Fibroblast of mammary gland (primary cell): ENCODE measurements at places on chromosomes 6 and 20.

GRCh38 chr20:17710379-17711266, 10.9 kb downstream of the BANF2 start:
- DNase-seq: peak; percentile 28

DNA sequence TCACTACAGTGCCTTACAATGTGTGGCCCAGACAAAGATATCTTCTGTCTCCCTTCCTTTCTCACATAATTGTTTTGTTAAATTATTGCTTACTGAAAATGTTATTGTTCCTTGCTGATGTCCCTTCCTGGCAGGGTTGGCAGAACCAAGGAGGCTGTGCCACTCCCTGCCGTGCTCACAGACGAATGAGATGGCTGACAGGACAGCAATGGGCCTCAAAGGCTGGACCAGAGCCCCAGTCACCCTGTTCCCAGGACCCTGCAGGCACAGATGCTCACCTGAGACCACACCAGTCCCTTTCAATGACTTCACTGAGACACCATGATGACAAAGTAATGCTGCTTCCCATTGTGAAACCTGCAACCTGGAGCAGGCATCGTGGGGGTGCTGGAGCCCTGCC, 375.1 kb downstream of the HACE1 start:
- DNase-seq: no peak

GRCh38 chr20:14507711-14508110, 170.3 kb upstream of the FLRT3 start:
- DNase-seq: no peak

- DNase-seq: no peak
Measured at GRCh38 chr20:22446613-22447446, 137.5 kb downstream of the FOXA2 start.

DNA sequence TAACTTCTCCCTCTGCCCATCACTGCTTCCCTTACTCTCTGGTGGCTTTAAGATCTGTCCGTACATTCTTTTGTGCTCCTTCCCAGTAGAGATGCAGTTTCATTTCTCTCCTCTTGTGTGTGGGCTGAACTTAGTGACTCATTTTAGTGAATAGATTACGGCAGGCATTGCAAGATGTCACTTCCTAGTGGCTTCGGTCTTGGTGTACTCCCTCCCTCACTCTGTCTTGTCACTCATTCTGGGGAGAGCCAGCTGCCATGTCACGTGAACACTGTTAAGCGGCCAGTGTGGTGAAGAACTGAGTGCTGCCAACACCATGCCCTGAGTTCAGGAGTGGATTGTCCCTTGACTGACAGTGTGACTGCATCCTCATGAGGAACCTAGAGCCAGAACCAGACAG, 115.9 kb downstream of the OTOR start:
- DNase-seq: no peak

- DNase-seq: no peak
Measured at GRCh38 chr20:11778206-11778570, 139.5 kb upstream of the BTBD3 start.

- DNase-seq: peak; percentile 72
Measured at GRCh38 chr20:8389381-8390036, 257.4 kb downstream of the PLCB1 start.

- DNase-seq: no peak
Measured at GRCh38 chr6:90586546-90586835, 381 bp downstream of the MAP3K7 start.

- DNase-seq: no peak
Measured at GRCh38 chr20:3084283-3084985, at the start of gene AVP. Gene AVP, minus strand, starts transcription at chr20:3084724. Its CDS starts 50 bp downstream, at chr20:3084674.

GRCh38 chr6:36023996-36024795, at the start of gene SLC26A8:
Gene SLC26A8, minus strand, starts transcription at chr6:36024641. Its CDS starts 4,934 bp downstream, at chr6:36019707.
- no peak for DNase-seq

DNA sequence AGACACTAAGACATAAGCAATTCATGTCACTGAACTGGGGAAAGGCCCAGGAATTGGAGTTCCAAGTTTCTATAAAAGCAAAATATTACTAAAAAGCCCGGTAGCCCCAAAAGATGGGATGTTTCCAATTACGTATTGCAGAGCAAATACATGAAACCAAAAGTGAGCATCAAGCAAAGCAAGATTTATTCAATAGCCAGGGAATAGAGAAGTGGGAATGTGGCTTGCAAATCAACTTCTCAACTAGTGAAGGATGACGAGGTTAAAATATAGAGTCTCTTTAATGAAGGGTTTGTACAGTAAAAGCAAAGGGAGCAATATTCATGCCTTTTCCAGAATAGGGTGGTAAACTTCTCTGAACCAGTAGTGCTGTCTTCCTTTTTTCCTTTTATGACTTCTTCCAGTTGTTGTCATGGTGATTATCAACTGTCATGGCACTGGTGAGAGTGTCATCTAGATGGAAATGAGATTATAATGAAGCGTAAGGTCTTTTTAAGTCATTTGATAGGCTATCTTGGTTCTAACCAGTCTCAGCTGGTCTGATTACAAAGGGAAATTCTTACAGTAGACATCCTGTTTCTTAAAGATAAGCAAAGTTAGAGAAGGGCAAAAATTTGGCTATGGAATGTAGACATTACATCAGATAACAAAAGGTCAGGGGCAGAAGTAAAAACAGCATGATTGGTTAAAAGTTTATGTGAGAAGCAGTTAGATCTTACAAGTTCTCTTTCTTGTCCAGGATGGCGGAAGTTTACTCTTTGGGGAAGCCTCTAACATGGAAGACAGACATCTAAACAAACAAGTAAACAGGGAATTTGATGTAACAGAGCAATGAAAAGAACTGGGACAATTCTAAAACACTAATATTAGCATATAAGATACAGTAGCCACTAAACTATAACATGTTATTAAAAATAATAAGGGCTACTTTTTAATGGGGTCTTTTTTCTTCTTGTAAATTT, 96.9 kb downstream of the TBX18 start:
- DNase-seq: no peak

DNA sequence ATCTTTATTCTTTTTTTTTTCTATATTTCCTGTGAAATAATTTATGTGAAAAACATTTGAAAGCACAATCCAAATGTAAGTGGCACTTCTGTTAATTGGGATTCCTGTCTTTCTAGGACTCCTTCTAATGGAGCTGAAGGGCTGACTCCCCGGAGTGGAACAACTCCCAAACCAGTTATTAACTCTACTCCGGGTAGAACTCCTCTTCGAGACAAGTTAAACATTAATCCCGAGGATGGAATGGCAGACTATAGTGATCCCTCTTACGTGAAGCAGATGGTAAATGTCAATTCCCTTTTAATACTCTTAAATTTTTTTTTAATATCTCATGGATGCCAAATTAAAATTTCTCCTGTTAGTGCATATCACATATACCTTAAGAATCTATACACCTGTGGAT, 35.0 kb downstream of the CDC5L start:
- no peak for DNase-seq

DNA sequence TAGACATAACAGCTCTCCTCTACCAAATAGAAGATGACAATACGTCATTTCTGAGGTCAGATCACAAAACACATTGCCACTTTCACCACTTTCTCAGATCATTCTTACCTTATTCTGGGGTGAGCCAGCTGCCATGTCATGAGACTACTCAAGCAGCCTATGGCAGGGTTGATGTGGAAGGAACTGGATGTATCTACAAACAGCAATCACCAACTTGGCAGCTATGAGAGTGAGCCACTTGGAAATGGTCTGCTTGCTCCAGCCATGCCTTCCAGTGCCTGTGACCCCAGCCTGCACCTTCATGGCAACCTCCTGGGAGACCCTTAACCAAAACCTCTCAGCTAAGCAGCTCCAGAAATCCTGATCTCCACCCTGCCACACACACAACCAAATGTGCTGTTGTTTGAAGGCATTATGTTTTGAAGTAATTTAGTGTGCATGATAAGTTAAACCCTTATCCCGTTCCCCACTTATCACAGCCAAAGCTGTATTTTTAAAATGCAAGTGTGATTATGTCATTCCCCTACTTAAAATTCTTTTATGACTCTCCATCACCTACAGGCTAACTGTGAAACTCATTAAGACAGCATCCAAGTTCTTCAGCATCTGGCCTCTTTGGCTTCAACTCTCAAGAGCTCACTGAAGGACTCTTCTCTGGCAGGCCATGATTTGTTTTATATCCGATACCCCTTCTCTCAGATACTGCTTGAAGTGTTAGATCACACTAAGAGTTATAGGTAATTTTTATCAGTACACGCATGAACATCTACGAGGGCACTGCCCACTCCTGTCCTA, 150.6 kb downstream of the LY86 start:
- DNase-seq: no peak

- no peak for DNase-seq
Measured at GRCh38 chr20:48287552-48288170, 502.4 kb upstream of the SULF2 start.

DNA sequence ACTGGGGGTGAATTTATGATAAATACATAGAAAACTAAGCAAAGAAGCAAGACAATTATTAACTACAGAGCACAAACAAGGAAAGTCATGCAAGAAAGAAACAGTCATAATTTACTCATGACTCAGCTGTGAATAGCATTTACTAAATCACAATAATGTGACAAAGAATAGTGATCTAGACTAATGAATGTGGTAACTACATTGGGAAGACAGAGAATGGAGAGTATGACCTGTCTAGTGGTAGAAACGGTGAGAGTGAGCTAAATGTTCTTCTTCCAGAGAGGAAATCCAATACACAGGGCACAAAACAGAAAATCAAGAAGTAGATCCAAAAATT, 153.5 kb upstream of the DST start:
- peak; percentile 62 for DNase-seq

DNA sequence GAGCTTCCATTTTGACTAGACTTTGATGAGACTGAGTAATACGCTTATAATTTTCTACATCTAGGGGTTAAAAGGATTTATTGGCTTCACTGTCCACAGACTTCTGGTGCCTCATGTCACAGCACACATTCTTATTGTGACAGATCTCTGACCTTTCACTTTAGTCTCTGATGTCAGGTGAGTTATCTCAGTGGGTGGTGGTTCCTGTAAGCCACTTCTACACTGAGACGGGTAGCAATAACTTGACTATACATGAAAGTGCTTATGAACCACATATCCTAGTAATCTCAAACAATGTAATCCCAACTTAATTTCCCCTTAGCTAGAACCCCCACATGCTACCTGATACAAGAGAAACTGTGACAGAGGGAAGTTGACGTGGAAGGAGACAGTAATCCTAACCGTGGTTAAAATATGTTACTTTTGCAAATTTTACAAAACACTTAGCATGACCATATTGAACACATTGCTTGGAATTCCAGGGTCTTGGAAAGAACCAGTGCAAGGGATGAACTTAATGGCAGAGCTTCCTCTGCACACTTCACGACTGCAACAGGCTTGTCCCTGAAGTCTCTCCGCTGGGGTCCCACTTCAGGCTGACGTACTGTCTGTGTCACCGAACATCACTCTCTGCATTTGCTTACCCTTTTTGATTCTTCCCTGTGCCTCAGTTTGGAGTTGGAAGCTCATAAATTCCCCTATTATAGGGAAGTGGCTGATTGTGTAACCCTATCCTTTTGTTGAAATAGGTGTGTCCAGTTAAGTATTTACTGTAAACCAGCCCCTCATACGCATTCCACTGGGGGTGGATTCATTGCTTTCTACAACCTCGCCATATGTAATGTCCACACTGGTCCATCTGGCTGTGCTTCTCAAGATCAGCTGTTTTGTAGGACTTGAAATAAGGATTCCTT, 6.4 kb upstream of the TRIM40 start:
- DNase-seq: no peak

- DNase-seq: peak; percentile 64
Measured at GRCh38 chr6:89311853-89312531, 3.1 kb downstream of the GABRR2 start.

DNA sequence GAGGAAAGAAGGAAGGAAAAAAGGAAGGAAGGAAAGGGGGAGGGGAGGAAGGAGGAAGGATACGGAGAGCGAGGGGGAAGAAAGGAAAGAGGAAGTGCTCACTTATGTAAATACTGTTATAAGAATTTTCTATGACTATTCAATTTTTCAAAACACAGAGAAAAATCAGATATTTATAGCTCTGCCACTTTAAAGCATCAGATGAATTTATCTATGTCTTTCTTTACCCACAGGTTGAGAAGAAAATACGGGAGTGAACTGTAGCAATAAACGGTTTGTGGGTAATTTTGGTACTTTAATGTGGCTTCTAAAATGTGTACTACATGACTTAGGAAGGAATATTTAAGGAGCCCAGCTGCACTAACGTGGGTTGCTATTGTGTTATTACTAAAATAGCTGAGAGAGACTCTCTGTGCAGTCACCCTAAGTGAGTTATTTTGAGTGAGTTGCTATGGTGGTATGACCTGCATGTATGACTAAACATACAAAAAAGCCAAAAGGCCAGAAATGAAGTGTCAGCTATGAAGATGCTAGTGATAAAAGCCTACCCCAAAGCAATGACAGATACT, 225.5 kb downstream of the SOD2 start:
- peak; percentile 8 for DNase-seq

DNA sequence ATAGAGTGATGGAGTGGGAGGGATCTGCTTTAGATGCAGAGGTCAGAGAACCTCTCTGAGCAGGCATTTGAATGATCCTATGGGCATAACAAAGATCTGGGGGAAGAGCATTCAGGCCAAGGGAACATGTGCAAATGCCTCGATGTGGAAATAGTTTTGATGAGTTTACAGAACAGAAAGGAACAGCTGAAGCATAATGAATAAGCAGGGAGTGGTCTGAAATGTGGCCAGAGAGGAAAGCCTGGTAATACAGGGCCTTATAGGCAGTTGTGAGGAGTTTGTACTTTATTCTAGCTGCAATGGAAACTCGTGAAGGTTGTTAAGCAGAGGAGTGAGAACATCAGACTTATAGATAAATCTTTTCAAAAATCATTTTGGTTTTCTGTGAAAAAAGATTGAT, 33.0 kb upstream of the ME1 start:
- peak; percentile 68 for DNase-seq

- DNase-seq: peak; percentile 6
Measured at GRCh38 chr20:62202083-62202395, 18.0 kb downstream of the HRH3 start.

DNA sequence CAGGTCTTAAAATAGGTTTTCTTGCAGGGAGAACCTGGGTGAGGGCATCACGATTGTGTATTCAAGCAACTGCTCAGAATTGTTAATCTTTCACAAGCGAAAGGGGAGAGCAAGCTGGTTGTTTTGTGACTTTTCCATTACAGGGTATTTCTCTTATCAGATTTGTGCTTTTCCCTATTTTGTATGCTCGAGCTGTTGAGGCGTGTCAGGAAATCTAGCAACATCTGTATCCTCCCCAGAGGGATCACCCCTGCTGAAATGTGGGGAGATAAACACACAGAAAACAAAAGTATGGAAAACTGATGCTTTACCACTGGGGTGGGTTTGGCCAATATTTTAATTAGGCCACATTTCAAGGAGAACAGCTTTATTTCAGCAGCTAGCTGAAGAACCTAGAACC, 187.0 kb downstream of the DTNBP1 start:
- no peak for DNase-seq

DNA sequence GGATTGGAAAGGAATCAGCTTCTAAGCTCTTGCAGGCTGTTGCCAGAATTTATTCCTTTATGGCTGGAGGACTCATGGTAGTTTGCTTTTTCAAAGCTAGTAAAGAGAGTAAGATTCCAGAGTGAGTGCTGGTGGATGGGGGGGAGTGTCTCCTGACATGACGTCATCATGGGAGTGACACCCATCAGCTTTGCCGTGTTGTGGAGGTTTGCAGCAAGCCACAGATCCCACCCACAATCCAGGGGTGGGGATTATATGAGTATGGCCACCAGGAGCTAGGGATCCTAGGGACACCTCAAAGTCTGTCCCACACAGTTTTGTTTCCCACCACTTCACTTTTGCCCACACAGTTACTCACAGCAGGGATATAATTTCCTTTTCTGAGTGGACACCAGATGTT, 28.7 kb upstream of the PMEPA1 start:
- peak; percentile 8 for DNase-seq
